ENCODE measurements at places on chromosomes 4 and X. TPM values are rescaled to one million over a fixed set of nuclear protein-coding genes. Genes with fewer than 3 reads are reported as not detected.

DNA sequence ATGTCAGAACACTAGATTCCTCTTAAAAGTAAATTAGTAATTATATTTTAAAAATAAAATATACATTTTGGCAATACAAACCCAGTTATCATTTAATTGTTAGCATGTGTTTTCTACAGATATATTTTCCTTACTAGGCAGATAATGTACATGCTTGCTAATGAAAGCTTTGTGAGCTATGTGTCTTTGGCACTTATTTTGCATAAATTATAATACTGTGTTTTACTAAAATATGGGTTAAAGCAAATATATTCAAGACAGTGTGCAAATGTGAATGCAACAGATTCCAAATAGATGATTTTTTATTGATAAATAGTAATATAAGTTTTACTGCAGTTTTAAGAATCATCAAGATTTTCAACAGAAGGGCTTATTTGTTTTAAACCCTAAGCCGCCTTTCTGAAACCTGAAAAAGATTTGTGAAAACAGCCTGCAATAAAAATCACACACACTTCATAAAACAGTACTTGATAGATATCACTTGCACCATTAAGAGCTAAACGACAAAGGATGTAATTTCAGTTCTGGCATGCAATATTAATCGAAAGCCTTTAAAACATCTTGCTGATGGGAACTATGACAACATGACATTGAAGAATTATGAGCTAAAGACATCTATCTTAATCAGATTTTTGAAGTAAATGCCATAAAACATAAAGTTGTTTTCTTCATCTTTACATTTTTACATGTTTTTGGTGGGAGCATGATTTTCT, 333.3 kb downstream of the DCTD start:
- no peak for DNase-seq

- DNase-seq: peak; percentile 100
These were observed 561 bp upstream of the ING2 start for GRCh38 chr4:183504064-183504929.

- DNase-seq: no peak
These were observed 22.7 kb upstream of the PGRMC2 start for GRCh38 chr4:128310266-128310697.

- no peak for DNase-seq
These were observed 39.4 kb downstream of the NLRP2B start for GRCh38 chrX:57640674-57641016.

DNA sequence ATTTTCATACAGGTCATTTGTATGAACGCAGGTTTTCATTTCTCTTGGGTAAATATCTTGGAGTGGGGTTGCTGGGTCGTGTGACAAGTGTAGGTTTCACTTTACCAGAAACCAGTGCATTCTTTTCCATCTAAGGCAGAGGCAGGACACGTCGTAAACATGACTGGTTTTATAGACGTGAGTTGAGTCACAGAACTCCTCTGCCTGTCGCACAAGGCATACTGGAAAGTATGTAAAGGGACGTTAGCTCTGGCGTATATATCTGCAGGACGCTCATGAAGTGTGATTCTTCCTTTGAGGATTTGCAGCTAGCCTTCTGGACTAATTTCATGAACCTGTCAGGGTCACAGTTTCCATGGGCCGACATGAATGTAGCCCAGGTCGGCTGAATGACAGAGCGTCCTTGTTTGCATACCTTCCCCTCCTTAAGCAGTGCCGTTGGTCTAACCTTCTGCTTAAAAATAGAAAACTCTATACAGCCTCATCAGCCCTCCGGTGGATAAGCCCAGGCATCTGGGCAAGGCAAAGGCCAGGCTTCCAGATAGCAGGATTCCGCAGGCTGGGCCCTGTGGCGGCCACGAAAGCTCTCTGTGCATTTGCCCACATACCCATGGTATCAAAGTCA, 106.0 kb downstream of the GPR143 start:
- DNase-seq: no peak

The RASL11B gene
- 1.8 TPM for total RNA-seq

The OCIAD2 gene
- 5.8 TPM for total RNA-seq

The IL15 gene
- total RNA-seq: 2.4 TPM

The PCDH7 gene
- 0.64 TPM for total RNA-seq

Data from psoas muscle (tissue), 8 donors.